ENCODE measurements at places on chromosomes 13 and 19.

GRCh38 chr13:64453831-64454230, 2776.3 kb downstream of the PCDH9 start:
- no peak for DNase-seq

- no peak for DNase-seq
Observed at GRCh38 chr13:74651121-74651520, 516.9 kb upstream of the KLF12 start.

DNA sequence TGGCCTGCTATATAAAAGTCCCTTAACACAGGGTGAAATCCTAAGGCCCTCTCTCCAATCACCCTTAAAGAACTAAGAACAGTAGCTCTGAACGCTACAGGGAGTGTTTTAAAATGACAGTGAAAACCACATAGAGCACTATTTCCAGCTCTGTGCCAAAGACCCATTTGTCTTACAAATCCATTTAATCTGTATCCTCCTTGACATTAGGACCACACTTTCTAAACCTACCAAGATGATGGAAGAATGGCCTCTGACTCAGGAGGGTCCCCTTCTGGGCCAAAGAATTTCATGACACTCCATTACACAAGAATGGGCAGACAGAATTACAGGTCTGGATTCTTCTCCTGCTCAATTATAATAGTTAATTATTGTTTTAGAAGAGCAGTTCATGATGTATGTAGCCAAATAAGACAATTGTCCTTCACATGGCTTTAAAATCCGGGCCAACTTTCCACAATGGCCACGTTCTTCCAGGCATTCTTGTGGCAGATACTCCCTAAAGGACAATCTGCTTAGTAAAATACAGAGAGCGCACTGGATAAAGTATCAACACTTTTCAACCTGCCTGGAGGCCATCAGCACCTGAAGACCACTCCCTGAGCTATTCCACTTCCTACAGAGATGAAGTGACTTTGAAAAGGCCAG, 61.0 kb downstream of the STK24 start:
- DNase-seq: no peak

- no peak for DNase-seq
Observed at GRCh38 chr19:7742991-7743390, 4.3 kb downstream of the CD209 start.

DNA sequence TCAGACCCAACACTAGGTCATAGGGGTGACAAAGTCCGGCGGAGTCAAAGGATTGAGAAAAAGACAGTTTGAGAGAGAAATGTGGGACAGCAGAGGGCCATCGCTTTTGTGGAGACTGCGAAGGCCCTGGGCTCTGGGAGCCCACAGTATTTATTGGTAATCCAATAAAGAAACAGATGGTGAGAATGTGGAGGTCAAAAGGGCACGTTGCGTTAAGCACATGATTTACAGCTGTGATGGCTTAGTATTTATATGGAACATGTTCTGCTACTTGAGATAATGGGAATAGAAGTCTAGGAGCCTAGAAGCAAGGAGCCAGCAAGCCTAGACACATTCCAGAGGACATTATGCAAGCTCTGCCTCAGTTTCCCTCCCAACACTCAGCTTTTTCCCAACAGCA, 2521.1 kb downstream of the PCDH9 start:
- DNase-seq: no peak

GRCh38 chr13:90732049-90732448, 615.4 kb upstream of the MIR17HG start:
- DNase-seq: no peak

DNA sequence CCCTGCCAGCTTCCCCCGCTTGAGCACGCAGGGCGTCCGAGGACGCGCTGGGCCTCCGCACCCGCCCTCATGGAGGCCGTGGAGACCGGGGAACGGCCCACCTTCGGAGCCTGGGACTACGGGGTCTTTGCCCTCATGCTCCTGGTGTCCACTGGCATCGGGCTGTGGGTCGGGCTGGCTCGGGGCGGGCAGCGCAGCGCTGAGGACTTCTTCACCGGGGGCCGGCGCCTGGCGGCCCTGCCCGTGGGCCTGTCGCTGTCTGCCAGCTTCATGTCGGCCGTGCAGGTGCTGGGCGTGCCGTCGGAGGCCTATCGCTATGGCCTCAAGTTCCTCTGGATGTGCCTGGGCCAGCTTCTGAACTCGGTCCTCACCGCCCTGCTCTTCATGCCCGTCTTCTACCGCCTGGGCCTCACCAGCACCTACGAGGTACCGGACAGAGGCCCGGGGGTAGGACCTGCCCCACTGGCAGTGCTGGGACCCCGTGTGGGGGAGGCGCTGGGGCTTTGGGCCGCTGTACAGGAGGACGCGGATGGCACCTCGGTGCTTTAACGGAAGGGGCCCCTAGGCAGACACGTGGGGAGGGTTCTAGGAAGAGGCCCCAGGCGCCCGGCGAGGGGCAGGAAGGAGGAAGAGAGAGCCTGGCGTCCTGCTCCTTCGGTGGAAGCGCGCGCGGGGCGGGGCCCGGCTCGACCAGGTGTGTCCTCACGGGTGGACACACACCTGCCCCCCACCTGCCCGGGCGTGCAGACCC, 681 bp downstream of the SLC5A5 start:
- no peak for DNase-seq

DNA sequence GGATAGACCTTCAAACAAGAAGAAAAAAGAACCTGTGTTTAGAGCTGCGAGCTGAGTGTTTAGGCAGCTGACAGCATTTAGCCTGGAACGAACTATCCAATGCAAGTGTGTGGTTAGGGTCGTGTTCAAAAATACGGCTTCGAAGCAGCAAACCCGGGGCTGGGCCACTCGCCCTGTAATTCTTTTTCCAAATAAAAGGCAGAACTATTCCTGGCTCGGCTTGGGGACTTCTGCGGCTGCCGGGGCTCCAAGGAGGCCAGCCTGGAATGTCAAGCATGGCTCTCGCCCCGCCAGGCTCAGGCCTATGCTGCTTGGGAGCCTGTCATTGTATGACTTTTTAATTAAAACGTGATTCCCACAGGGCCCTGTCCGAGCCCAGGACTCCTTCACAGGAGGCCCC, 51.7 kb upstream of the KLF2 start:
- no peak for DNase-seq

DNA sequence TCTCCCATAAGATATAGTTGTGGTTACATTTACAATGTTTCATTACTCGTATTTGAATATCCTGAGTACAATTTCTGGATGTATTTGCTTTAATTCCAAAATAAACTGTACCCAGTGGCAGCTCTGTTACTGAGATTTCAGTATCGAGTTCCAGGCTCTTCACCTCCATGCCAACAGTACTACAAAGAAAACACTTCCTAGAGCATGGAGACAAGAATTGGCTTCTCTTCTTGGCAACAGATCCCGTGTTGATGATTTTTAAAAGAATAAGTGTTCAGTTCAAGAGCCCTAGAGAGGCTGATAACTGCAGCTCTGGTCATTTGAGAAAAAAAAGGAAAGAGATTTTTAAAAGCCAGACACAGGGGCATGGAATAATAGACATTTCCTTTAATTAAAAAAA, 302.8 kb downstream of the EFNB2 start:
- no peak for DNase-seq

DNA sequence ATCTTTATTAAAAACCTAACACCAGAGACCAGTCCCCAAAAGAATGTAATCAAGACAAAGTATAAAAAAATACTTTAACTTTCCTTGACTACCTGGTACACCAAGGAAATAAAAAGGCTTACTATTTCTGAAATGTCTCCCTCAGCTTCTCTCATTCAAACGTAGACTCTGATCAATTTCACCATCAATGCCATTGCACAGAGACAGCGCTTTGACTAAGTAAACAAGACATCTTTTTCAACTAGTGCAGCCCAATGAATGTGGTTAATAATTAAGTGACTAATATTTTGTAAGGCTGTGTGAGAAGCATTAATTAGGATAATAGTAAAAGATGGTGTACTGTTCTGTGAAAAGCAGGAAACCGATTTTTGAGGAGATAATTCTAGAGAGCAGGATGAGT, 7.3 kb upstream of the RAP2A start:
- no peak for DNase-seq

GRCh38 chr13:75021151-75021550, 460.8 kb downstream of the TBC1D4 start:
- DNase-seq: no peak

- no peak for DNase-seq
Observed at GRCh38 chr19:33679696-33680095, 57.9 kb downstream of the CHST8 start.

GRCh38 chr13:81383444-81383843, 1042.5 kb upstream of the SPRY2 start:
- DNase-seq: no peak

DNA sequence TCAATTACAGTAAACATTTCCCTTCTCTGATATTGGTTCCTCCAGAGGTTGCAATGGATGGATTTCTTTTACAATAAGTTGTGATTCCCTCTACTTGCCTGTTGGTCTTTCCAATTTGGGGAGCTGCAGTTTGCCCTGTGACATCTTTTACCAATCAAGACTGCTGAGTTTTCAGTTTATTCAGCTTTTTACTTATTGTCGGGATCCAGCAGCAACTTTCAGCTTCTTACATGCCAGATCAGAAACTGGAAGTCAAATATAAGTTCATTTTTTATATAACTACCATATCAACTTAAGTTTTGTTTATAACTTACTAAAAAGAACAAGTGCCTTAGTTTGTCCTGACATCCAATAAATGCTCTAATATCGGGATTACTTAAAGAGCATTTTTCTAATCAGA, 10.5 kb downstream of the OR10H3 start:
- DNase-seq: no peak

GRCh38 chr13:42396501-42396900, 124.5 kb downstream of the AKAP11 start:
- no peak for DNase-seq

DNA sequence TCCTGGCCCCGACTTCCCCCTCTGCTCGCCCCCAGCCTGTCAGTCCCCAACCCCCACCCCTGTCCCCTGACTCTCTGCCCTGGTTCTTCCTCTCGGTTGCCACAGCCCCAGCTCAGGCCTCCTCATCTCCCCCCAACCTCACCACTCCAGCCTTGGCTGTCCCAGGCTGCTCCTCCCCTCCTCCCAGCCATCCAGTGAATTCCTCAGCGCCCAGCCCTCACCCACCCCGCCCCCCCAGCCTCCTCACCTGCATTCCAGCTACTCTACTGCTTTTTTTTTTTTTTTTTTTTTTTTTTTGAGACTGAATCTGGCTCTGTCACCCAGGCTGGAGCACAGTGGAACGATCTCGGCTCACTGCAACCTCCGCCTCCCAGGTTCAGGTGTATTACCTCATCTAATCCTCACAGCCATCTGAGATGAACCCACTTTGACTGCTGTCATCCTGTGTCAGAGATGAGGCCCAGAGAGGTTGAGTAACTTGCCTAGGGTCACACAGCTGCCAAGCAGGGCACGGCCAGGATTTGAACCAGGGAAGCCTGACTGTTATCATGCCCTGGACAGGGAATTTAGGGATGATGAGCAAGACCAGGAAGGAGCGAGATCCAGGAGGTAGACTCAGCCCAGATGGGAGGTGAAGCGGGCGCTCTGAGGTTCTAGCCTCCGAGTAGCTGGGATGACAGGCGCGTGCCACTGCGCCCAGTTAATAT, 2.6 kb downstream of the SULT2B1 start:
- no peak for DNase-seq

- DNase-seq: no peak
Observed at GRCh38 chr19:39160889-39161672, 35.5 kb downstream of the PAK4 start.

DNA sequence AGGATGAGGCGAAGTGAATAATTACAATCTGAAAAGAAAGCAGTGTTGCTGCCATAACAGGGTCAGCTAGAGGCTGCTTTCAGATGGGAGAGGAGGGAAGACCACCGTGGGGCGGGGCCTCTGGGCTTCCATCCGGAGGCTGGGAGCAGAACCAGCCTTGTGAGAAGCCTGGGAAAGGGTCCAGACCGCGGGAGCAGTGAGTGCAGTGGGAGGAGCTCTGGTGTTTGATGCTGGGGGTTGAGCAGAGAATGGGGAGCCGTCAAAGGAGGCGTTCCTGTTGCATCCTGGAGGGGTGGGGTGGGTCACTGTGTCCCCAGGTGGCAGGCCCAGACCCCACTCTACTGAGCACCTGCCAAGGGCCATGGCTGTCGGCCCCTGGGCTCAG, 18.1 kb downstream of the NKPD1 start:
- no peak for DNase-seq

DNA sequence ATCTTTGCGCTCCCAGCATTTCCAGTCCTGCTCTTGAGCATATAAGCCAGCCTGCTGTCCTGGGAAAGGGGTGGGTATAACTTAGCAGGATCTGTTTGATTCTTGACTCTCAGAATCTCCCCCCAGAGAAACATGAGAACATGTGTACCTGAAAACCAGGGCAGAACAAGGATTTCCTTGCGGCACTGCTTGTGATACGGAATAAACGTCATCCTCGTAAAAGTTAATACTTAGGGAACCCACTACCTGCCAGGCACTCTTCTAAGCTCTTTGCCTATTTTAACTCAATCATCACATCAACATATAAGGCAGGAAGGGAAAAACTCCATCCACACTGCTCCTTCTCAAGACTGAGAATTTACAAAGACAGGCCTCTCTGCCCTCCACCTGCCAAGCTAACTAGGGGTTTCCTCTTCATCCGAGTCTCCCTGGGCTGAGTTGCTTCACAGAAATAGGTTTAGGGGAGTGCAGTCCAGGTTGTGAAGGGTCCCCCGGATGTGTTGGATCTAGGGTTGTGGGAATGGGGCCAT, 1.1 kb downstream of the ZNF653 start:
- DNase-seq: no peak

DNA sequence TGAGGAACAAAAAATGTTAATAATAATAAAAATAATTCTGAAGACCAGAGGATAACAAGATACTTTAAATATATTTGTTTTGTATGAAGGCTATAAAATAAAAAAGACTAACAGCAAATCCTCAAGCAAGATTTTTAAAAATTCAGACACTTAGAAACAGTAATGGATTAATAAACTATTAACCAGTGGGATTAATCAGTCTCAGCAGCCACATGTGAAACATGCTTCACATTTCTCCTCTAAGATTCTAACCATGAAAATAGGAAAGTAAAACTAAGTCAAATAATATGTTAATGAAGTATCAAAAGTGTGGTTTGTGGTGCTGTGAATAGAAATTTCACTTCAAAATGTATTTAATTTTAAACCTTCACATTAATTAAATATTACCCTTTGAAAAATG, 57.4 kb downstream of the KCNRG start:
- DNase-seq: no peak
